ENCODE measurements at places on chromosomes 7 and 10.
A peak's percentile ranks its signal among the peaks of the same experiment; 100 is the strongest.

DNA sequence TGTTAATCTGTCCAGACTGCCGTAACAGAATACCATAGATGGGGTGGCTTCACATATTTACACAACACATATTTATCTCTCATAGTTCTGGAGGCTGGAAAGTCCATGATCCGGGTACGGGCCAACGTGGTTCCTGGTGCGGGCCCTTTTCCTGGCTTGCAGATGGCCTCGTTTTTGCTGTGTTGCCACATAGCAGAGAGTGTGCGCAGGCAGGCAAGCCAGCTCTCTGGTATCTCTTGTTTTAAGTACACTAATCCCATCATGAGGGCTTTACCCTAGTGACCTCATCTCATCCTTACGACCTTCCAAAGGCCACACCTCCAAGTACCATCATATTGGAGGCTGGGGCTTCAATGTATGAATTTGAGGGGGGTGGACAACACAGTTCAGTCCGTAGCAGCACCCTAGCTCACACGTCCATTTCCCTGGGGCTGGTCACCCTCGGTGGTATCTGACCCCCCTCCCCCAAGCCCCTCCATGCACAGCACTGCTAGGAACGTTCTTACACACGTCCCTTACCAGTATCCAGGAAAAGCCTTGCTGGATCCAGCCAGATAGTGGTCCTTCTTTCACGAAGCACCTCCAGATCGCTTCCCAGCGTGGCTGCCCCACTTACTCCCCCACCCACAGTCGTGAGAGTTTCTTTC, 21.5 kb downstream of the CUX1 start:
- DNase-seq, result no peak

GRCh38 chr7:108114117-108114841, 15.9 kb downstream of the LAMB4 start:
- DNase-seq, result peak; percentile 30

- peak; percentile 68 for DNase-seq
Observed at GRCh38 chr7:120554960-120555571, 282.1 kb downstream of the KCND2 start.

- DNase-seq, result no peak
Observed at GRCh38 chr10:64396105-64396708, 875.0 kb downstream of the REEP3 start.

DNA sequence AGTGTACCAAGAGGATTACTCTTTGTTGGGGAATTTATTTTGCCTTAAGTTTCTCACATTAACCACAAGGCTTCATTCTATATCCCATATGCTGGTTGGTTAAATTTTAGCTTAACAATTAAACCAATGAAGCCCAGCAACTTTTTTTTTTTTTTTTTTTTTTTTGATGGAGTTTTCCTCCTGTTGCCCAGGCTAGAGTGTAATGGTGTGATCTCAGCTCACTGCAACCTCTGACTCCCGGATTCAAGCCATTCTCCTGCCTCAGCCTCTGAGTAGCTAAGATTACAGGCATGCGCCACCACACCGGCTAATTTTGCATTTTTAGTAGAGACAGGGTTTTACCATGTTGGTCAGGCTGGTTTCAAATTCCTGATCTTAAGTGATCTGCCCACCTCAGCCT, 75.0 kb upstream of the MKX start:
- DNase-seq, result no peak

DNA sequence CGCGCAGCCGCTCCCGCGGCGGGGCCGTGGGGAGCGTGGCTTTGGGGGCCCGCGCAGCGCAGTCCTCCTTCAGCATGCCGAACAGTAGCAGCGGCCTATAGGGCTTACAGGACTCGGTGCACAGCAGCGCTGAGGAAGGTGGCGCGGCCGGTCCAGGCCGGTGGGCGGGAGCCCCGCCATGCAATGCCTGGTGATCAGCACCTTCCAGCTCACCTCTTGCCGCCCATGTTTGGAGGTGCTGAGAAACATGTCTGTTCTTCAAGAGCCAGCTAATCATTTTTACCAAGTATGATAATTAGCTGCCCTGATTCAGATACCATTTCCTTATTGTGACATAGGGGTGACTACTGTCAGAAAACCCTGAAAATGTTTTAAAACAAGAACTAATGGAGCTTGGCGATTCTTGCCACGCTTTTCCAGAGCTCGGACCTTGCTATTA, 33.5 kb upstream of the SFTPD start:
- no peak for DNase-seq

DNA sequence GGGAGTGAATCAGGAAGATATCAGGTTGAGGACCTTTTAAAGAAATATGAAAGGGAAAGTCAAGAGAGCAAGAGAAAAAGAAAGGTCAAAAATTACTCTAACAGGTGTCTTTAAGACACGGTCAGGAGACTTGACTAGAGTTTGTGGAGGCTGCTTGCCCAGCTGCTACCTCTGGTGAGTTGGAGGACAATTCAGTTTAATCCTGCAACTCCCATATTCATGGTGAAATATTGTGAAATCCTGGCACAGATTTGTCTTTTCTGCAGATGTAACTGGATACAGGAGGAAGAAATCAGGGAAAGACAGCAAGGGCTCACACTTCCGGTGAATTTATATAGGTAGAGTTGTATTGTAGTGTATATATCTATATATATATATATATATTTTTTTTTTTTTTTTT, 93.5 kb downstream of the AKAP9 start:
- DNase-seq, result no peak

GRCh38 chr10:43585046-43585445, 10.6 kb upstream of the ZNF239 start:
- no peak for DNase-seq

GRCh38 chr7:87498893-87499292, 23.4 kb upstream of the ABCB4 start:
- no peak for DNase-seq

DNA sequence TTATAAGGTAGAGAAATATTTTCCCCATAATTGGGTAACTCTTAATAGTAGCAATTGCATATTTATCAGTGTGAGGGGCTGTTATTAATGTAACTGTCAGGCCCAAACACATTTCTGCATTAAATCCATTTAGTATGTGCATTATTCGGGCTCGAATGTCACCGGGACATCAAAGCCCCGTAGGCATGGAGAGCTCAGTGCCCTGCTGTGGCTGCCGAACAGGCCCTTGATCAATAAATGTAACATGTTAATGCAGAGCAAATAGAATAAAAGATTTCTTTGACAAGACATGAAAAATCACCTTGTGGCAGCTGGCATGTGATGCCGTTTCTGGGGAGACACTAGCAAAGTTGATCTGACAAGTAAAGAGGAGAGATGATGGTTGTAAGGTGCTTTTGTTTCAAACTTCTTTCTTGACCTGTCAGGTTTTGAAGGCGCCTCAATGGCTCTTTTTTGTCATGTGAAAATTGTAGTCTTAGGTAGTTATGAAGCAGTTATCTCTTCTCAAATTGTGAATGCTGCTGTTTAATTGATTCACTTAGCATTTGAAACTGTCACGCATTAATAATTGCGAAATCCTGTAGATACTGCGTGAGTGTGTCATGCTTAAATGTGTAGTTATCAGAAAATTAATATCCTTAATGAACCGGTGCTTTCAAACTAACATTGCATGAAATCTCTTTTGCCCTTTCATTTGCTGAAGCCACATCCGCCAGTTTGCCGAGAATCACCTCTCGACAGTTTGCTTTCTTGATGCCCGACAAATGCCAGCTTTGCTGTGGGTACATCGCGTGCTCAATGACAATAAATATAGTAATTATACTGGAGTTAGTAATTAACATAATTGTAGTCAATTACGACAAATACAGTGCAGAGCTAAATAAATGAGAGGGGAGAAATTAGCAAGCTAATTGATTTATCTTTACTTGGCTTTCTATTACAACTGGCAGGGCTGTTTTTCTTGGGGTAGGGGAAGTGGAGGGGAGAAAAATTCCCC, 19.5 kb downstream of the LRMDA start:
- DNase-seq, result no peak

DNA sequence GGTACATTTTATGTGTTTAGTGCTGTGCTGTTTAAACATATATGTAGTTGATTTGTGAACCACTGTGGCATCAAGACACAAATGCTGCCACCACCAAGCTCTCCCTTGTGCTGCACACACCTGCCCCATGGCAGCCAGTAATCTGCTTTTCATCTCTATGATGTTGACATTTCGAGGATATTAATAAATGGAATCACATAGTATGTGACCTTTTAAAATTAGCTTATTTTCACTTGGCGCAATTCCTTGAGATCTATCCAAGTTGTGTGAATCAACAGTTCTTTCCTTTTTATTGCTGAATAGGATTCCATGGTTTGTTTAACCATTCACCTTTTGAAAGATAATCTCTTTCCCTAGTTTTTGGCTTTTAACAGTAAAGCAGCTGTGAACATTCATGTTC, 73.1 kb downstream of the BMPR1A start:
- no peak for DNase-seq

DNA sequence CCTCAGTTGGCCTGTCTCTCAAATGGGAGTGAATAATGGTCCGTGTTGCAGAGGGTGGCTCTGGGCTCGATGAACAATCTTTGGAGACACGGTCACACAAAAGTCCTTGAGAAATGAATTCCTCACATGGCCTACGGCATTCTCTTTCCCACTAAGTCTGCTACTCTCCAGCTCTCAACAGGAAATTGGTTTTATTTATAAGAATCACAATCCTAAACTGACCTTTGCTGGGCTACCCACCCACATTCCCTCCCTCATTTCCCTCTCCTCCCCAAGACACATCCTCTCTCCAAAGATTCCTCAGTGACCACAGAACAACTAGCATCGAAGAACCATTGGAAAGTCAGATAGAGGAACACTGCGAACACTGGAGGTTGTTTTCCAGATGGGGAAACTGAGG, 4.7 kb downstream of the AFAP1L2 start:
- DNase-seq, result no peak

DNA sequence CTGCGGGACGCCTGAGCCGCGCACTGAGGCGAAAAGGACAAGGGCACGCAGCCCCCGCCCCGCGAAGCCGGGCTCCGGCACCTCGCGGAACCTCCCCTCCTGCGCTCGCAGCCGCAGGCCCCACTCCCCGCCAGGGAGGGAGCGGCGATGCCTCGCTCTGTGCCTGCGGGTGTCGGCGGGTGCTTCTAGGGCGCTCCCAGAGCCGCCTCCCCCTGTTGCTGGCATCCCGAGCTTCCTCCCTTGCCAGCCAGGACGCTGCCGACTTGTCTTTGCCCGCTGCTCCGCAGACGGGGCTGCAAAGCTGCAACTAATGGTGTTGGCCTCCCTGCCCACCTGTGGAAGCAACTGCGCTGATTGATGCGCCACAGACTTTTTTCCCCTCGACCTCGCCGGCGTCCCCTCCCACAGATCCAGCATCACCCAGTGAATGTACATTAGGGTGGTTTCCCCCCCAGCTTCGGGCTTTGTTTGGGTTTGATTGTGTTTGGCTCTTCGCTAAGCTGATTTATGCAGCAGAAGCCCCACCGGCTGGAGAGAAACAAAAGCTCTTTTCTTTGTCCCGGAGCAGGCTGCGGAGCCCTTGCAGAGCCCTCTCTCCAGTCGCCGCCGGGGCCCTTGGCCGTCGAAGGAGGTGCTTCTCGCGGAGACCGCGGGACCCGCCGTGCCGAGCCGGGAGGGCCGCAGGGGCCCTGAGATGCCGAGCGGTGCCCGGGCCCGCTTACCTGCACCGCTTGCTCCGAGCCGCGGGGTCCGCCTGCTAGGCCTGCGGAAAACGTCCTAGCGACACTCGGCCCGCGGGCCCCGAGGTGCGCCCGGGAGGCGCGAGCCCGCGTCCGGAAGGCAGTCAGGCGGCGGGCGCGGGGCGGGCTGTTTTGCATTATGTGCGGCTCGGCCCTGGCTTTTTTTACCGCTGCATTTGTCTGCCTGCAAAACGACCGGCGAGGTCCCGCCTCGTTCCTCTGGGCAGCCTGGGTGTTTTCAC, 519 bp downstream of the ITGB8 start:
- peak; percentile 49 for DNase-seq

DNA sequence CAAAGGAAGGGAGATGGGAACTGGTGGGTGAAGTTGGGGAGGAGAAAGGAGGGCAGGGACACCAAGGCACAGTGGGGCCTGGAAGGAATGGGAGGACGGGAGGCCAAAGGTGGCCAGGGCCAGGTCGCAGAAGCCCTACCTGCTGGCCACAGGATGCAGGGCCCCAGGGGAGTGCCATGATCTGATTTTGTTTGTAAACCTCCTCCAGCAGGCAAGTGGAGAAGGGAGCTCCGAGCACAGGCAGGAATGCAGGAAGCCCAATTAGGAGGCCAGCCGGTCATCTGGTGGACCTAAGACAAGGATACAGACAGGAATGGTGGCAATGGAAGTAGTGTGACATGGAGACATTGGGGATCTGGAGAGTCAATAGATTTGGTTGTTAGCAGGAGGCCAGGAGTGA, 107.0 kb upstream of the ZMIZ1 start:
- no peak for DNase-seq

- no peak for DNase-seq
Observed at GRCh38 chr7:10803720-10804119, 170.0 kb upstream of the PHF14 start.

GRCh38 chr7:47337531-47337930, 244.4 kb downstream of the TNS3 start:
- DNase-seq, result peak; percentile 56

GRCh38 chr10:30398788-30399187, 35.2 kb upstream of the MAP3K8 start:
- no peak for DNase-seq

DNA sequence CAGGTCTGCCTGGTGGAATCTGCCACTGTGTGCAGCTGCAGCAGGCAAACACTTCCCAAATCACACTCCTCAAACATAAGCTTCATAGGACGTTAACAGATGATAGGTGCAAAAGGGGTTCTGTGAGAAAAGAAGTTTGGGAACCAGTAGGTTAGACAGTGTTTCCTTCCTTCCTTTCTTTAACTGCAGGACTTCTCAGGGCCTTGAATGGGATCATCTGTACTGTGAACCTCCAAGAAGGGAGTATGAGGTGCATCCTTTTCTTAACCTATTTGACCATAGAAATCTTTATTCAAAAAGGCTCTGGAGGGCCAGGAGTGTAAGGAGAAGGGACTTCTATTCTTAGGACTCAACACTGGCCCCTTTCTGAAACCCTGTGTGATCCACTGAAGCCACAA, 33.0 kb downstream of the CAMK2B start:
- no peak for DNase-seq

- DNase-seq, result no peak
Observed at GRCh38 chr7:29316926-29317325, 122.4 kb downstream of the CHN2 start.

GRCh38 chr10:6301488-6302075, 98.8 kb downstream of the PFKFB3 start:
- DNase-seq, result no peak

DNA sequence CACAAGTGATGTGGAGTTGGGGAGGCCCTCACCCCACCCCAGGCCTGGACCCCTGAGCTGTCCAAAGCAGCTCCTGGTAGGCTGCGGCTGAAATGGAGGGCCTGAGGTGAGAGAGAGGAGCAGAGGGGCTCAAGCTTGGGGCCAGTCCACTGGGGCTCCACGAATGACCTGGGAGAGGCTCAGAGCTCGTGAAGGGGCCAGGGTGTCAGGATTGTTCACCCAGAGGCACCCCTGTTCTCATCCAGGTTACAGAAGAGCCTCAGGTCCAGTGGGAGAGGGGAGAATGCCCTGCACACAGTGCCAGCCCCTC, 102.2 kb upstream of the RET start:
- DNase-seq, result no peak

DNA sequence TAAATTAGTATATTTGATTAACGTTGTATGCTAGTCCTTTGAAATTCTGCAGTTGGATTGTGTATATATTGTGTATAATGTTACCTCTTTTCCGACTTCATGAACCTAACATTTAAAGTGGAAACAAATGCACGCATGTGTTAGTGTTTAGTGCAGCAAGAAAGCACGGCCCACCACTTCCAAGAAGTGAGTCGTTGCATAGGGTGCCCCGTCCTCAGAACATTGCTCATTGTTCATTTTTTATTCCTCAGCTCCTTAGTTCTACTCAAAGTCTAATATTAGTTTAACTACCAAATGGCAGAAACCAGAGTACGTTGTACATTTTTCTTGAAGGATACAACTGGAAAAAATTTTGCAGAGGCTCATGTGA, 407.6 kb downstream of the AUTS2 start:
- DNase-seq, result no peak

Data from iPS-NIHi11 (cell line).